ENCODE measurements at places on chromosomes 2 and 18. TPM values are rescaled to one million over a fixed set of nuclear protein-coding genes. Genes with fewer than 3 reads are reported as not detected.

NT5C1B gene
- not detected for total RNA-seq

RNU2-63P gene
- total RNA-seq: not detected

IL36B gene
- total RNA-seq: not detected

VIL1 gene
- 0.24 TPM for total RNA-seq

SERPINB10 gene
- total RNA-seq: not detected

AGXT gene
- not detected for total RNA-seq

CBLN2 gene
- total RNA-seq: 0.06 TPM

OLA1 gene
- total RNA-seq: 133 TPM

DARS1 gene
- total RNA-seq: 50.5 TPM

KIF1A gene
- total RNA-seq: 0.83 TPM

ABCB11 gene
- 0.03 TPM for total RNA-seq

All from A549 treated with GW870086 at 1 μM for 4 hours (cell line).